Esophagus mucosa (tissue), 1 donor: ENCODE measurements at places on chromosomes 3 and 15. TPM values are rescaled to one million over a fixed set of nuclear protein-coding genes. Genes with fewer than 3 reads are reported as not detected.

CLRN1 gene
- not detected for total RNA-seq

KCNH8 gene
- total RNA-seq: 0.08 TPM

FRMD5 gene
- 0.20 TPM for total RNA-seq

SLC12A1 gene
- not detected for total RNA-seq

USP13 gene
- 3.3 TPM for total RNA-seq

LMAN1L gene
- not detected for total RNA-seq

CCR8 gene
- 0.16 TPM for total RNA-seq

ITIH1 gene
- total RNA-seq: 0.12 TPM

TMEM266 gene
- 0.08 TPM for total RNA-seq

DNA sequence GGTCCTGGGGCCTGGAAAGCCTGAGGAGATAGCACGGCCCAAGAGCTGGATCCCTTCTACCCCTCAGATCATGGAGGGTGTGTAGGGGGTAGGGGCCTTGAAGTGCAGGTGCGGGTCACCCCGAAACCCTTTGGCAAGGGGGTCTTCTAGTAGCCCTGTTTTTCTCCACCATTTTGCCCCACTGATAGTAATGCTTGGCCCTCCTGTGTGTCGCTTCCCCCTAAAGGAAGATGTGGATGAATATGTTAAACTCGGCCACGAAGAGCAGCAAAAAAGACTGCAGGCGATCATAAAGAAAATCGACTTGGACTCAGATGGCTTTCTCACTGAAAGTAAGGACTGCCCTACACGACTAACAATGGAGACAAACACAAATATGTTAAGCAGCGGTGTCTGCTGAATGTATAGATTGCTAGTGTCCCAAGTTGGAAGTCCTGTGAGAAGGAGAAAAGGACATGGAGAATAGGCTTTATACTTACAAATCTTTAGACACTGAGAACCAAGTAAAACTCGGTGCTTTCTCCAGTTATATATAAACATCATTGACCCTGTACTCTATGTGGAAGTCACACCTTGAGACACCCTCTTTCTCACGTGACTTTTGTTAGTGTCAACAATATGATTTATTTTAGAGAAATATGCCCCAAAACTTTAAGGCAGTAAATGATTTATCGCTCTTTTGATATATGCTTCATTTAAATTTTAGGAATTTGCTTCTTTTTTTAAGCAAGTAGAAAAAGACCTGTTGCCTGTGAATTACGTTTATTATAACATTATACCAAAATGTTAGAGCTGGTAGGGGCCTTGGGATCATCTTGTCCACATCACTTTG, 802 bp downstream of the RCN2 start:
- no peak for ATAC-seq

DNA sequence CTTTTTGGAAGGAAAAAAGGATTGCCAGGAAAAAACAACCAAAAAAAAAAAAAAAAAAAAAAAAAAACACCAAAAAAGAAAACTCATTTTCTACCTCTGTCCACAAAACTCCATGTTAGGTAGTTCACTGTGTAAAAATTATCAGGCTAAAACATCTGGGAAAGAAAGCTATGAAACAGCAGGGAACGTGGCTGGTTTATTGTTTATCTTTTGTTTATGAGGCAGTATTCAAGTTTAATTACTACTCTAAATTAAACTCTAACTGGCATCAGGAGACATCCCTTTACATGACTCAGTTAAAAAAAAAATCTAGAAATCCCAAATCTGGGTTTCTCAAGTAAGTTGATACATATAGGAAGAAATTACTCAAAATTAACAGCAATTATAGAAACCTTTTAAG, 21.8 kb downstream of the MEIS2 start:
- no peak for ATAC-seq

DNA sequence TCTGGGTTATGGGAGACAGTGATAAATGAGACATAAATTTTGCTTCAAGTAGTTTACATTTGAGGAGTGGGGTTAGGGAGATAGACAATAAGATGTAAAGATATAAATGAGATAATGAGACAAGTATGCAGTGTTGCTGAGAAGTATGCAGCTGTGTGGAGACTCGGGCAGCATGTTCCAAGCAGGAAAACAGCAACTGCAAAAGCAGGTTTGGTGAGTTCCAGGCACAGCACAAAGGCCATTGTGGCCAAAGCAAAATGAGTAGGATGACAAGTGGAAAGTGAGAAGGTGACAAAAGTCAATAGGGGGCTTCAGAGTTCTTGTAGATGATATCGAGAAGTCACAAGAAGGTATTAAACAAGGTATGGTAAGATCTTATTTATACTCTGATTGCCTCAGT, 259.1 kb upstream of the PEX5L start:
- no peak for ATAC-seq

DNA sequence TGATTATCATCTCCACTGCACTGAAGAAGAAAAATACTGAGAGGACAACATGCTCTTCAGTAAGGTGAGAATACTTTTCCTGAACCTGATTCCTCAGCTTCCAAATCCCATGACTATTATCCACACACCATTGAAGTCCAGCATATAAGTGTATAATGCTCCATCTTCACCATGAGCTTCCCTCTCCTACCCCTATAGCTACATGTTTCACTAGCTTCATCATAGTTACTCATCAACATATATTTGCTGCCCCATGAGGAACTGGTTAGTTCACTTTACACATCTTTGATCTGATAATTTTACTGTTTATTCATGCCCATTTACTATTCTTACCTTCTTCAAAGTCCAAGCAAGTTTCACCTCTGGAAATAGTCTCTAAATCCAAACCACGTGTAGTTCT, 908.5 kb upstream of the SEMA6D start:
- ATAC-seq: no peak

DNA sequence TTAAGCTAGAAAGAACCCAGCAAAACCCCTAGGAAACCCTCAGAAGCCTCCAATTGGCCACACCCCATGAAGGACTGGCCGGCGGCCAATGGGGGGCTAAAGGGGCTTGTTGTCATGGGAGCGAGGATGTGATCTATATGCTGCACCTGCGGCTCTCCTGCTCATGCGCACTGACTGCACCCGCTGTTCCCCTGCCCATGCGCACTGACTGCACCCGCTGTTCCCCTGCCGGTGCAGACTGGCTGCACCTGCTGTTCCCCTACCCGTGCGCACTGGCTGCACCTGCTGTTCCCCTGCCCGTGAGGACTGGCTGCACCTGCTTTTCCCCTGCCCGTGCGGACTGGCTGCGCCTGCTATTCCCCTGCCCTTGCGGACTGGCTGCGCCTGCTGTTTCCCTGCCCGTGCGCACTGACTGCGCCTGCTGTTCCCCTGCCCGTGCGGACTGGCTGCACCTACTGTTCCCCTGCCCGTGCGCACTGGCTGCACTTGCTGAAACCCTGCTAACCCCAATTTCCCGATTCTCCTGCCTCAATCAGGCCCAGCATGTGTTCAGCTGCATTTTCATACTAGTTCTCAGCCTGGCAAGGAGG, 16.8 kb upstream of the MCCC1 start:
- ATAC-seq: peak; percentile 89

- no peak for ATAC-seq
These were observed 2.6 kb downstream of the BHLHE40 start for GRCh38 chr3:4981665-4982494.

GRCh38 chr3:123480428-123480827, 31.5 kb upstream of the ADCY5 start:
- no peak for ATAC-seq

DNA sequence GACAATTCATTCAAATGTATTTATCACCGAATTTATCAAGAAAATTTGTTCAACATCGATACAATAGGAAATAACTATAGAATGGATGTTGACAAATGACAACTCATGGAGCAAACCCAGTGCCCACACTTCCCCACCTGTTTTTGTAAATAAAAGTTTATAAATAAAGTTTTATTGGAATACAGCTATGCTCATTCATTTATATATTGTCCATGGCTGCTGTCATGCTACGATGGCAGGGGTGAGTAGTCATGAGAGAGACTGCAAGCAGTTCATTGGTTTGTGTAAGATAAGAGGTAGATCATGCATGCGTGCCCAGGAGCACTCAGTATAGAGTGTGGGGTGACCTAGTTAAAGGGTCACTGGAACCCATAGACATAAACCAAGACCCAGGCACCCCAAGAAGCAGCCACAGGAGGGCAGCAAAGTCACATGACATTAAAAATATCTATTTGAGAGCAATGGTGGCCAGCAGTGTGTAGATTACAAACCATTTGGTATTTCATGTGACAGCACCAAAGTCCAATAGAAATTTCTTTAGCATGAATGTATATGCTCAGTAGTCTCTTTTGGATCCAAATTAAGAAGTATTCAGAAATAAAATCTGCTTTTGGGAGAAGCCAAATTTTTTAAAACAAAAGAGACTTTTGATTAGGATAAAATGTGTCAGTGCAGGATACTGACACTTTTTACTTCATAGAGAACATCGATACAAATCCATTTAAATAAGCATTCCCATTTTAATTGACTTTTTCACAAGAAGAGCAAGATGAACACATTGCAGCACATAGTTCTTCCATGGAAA, 794.8 kb downstream of the MCTP2 start:
- peak; percentile 42 for ATAC-seq

GRCh38 chr3:100766069-100766468, 56.8 kb downstream of the TFG start:
- ATAC-seq: peak; percentile 79

DNA sequence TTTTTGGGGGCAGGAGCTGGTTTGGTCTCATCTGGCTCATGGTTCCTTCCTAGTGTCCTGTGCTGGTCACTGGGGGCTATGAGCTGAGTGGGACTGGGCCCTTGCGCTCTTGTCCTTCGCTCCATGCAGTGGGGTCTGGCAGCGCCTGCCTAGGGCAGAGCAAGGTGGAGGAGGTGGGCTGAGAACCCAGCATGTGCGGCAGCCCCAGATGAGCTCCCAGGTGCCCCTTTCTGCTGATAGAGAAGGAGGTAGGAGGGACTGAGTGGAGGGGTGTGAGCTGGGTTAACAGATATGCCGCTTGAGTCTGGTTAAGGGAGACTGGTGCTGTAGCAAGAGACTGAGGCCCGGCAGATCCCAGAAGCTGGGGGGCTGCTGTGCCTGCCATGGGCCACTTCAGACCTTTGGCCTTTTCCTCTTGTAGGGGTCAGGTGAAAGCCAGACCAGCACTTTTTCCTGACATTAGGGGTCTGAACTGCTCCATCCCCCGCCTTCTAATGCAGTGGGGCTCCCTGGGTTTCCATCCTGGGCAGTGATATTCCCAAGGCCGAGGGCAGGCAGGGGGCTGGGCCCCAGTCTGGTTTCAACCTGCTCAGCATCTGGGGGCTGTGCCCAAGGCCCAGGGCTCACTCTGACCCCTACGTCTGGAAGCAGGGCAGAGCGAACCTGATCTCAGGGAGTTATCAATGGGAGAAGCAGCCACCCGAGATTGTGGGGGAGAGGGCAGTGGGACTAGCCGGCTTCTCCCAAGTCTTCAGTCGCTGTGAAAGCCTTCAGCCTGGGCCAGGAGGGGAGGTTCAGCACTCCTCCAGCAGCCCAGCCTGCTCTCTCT, 62.9 kb upstream of the PRR23C start:
- no peak for ATAC-seq

GRCh38 chr15:51189669-51190385, 95.1 kb upstream of the TNFAIP8L3 start:
- no peak for ATAC-seq

GRCh38 chr15:57060799-57061198, 142.4 kb downstream of the TCF12 start:
- ATAC-seq: no peak

DNA sequence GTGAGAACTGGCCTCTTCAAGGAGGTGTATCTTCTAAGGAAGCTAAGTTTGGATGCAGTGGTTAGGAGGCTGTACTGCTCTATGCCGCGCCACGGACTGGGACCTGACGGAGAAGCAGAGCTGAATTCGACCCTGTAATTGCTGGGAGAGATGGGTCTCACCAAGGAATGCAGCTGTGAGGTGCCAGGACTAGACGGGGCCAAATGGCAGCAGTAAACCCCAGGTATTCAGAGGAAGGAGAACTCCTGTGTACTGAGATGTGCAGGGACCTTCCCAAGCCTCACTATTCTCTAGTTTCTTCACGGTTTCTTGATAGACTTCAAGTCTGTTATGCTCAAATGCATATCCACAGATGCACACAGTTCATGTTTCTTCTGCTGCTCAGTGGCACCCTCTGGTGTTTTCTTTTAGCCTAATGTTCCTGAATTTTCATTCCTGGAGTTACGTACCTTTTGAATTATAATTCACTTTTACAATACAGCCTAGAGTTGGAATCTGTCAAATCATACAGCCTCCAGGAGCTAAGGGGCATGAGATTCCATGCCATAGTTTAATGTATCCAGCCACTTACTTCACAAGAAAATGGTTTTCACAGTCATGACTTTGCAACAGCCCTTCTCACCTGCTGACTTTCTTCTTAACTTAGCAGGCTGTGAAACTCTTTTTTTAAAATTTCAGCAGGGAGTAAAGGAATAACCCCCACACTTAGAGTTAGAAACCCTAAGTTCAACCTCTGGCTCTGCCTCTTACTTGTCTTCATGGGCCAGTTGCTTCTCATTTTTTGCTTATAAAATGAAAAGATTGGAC, 61.8 kb downstream of the GLDN start:
- no peak for ATAC-seq

- ATAC-seq: no peak
These were observed 779.1 kb upstream of the SEMA6D start for GRCh38 chr15:46938169-46938568.

GRCh38 chr3:114758831-114759699, 388.0 kb downstream of the ZBTB20 start:
- no peak for ATAC-seq

GRCh38 chr3:153219146-153219545, 57.1 kb downstream of the RAP2B start:
- ATAC-seq: no peak

- ATAC-seq: no peak
These were observed 42.0 kb downstream of the BFSP2 start for GRCh38 chr3:133441867-133442270.

- ATAC-seq: no peak
These were observed 38.9 kb downstream of the SLC25A26 start for GRCh38 chr3:66259566-66260255.

DNA sequence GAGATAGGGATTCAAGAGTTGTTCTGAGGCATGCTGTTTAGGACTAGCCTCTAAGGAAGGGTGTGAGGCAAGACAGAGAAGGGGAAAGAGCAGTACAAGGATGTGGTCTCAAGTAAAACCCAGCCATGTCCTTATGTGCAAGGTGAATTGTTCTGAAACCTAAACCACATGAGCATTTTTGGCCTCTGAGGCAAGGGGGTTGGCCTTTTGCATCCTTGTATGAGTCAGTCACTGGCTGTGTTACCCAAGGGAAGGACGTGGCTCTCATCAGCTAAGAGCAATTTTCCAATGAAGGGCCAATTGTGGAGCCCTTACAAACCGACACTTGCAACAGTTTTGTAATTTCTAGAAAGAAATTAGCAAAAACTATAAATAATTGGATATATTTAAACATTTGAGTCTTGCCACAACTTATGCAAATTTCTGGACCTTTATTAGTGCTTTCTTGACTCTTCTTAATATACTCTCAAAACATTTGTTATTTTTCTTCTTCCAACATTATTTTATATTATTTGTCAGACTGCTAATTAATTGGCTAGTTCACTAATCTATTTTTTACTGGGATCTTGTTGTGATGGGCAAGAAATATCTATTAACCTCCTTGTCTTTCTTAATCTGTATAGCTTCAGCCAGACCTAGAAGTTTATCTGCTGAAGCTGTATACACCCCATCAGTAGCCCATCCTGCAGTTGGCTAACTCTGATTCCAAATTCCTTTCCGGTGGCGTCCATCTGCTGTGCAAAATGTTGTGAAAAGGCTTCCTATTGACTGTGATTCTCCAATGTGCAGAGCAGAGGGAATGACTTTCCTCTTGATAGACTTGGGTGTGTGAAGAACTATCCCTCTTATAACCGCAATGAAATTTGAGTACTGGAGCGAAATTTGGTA, 97.7 kb upstream of the P2RY1 start:
- peak; percentile 85 for ATAC-seq
